ENCODE measurements at places on chromosomes 7 and 10.

DNA sequence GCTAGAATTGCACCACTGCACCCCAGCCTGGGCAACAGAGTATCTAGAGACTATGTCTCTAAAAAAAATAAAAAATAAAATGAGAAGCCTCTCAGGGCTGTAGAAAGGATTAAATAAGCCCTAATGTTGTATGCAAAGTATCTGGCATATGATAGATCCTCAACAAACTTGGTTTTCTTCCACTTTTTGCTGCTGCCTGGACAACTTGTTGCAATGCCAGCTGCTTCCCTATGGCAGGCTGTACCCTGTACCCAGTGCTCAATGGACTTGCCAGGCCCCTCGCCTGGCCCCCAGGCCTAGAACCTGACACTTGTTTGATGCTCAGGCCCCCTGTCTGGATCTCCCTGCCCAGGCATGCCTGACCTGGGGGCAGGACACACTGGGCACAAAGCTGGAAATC lies 28.5 kb upstream of the CDH23 start:
- DNase-seq: no peak

DNA sequence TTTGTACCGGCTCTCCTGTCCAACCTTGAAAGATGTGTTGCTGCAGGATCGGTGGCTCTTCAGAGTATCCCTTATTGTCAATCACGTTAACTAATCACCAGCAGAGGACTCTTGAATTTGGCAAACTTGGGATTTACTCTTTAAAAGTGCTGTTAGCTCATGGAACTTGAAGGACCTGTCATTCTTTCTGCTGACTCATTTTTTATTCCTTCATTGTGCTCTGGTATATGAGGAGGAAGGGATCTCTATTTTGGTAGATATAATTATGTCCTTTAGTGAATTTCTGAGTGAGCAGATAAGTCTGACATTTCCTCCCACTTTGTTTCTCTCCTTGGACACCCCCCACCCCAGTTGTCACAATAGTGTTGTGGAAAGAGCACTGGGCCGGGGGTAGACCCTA lies 175.1 kb upstream of the HDAC9 start:
- DNase-seq: no peak

DNA sequence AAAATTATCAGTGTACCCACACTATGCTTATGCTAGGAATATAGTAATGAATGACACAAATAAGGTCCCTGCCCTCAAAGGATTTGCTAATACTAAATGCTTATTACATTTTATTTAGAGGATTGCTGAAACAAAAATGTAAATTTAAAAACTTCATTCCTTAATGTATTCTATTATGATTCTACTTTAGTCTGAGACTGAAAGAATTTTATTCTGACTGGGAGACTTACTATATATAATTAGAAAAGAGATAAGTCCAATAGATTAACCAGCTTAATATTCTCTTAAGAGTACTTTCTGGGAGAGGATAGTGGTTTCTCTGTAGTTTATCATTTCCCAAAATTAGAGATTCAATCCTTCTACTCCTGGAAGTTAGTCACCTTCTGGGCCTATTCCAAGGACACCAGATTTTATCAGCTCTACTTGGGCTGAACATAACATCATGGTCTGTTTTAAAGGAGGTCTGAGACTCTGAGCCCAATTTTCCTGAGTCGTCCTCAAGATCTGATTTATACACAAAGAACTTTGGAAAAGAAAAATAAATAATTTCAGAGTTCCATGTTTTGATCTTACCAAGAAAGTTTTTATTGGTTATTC lies 41.1 kb downstream of the ASZ1 start:
- DNase-seq: no peak

DNA sequence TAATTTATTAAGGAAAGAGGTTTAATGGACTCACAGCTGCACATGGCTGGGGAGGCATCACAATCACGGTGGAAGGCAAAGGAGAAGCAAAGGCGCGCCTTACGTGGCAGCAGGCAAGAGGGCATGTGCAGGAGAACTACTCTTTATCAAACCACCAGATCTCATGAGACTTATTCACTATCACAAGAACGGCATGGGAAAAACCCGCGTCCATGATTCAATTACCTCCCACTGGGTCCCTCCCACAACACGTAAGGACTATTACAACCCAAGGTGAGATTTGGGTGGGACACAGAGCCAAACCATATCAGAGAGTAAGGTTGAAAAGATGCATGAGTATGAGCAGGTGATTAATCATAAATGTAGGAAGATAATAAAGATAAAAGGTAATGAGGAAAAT lies 3.2 kb upstream of the JCAD start:
- no peak for DNase-seq

DNA sequence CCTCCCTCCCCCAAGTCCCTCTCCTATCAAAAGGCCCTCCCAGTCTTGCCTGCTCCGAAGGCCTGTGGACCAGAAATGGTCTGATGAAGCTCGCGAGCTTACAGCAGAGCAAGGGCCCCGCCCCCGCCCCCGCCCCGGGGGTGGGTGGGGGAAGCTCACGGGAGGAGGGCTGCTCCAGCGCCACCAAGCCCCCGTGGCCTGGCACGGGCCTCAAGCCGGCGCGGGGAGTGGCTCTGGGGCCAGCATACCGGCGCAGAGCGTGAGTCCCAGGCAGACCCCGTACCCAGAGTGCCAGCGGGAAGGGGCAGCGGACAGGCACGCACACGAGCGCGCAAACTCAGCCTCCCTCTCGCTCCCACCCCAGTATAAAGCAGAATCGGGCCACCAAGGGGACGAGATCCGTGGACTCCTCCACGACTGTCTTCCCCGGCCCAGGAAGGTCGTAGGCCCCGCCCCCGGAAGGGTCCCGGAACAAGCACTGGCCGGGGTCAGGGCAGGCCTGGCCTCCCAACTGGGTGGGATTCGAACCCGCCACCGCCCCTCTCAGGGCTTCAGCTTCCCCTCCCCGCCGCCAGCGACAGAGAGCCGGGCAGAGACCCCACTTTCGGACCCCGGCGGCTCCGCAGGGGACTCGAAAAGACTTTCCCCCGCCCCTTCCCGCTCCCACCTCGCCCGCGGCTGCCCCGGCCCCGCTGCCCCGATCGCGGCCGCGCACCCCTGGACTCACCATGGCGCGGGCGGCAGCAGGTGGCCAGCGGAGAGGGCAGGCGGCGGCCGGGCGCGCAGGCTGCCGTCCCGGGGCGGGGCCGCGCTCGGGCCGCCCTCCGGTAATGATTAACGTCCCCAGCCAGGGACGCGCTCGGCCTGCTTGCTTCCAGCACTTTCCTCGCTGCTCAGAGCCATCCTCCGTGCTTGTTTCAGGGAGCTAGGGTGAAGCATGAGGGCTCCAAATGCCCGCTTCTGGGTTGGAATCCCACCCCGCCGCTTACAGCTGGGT lies at the start of gene PCBD1:
TSS of gene PCBD1 (minus strand) at position 762 of the 997 bp plus-strand sequence. CDS start at position 730, 32 bp downstream.
- DNase-seq: peak; percentile 88

DNA sequence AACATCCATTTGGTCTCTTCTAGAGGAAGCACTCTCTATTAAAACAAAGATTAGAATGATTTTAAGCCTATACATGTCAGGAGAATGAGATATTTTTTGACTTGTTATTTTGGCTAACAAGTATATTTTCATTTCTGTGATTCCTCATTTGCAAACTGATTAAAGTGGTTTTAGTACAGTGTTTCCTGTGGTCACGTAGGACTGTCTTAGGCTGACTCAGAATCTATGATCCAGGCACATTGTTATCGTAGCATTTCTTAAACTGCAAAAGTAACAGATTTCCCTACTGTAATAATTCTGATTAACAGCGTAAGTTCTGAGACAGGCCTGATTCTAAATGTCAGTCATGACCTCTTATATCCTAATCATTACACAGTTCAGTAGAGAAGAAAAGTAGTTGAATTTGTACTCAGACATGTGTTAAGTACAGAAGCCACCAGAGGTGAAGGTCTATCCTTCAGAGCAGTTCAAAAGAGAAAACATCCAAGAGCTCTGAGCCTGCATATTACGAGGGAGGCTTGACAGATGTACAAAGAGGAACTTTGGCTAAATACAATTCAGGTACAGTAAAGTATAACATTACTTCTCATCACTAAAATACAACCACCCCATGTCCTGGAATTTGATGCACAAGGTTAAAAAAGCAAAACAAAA lies 124.1 kb upstream of the TEX47 start:
- no peak for DNase-seq

DNA sequence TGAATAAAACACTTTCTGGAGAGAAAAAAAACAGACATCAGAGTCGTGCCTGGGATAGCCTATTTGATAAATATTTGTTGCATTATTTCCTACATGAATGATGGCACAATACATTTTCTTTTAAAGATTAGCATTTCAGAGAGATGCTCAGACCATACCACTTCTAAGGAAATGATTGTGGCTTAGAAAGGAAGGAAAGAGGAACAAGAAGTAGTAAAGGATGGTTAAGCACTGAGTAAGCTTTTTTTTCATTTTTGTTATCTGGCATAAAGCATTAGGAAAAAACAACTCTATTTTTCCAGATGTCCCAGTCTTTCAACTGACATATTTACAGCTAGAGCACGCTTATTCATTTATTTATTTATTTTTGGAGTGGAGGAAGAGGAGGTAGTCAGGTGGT lies 258.8 kb upstream of the TEX47 start:
- DNase-seq: no peak

DNA sequence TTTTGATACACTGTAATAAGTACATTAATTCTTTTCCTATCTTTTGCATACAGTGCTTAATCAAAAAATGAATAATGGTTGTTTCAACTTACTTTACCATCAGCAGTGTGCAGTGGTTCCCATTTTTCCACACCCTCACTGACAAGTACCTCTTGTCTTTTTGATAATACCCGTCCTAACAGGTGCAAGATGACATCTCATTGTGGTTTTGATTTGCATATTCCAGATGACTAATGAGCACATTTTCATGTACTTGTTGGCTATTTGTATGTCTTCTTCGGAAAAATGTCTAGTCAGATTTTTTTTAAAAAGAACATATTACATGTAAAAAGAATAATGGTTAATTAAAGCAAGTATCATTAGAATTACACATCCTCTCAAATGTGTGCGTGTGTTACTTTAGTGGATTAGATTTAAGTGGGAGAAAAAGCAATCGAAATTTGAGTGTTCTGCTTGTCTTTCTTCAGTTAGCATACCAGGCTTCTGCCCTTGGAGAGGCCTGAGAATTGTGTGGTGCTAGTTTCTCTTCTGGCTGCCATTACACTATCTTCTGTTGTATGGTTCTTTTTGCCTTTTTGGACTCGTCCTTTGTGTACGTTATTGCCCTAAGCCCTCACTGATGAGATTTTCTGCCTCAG lies 291.2 kb downstream of the AUTS2 start:
- no peak for DNase-seq

- DNase-seq: no peak
Measured at GRCh38 chr10:89644691-89644966, 413 bp downstream of the PANK1 start.

GRCh38 chr10:76316234-76316633 lies 884.8 kb downstream of the LRMDA start:
- DNase-seq: no peak

DNA sequence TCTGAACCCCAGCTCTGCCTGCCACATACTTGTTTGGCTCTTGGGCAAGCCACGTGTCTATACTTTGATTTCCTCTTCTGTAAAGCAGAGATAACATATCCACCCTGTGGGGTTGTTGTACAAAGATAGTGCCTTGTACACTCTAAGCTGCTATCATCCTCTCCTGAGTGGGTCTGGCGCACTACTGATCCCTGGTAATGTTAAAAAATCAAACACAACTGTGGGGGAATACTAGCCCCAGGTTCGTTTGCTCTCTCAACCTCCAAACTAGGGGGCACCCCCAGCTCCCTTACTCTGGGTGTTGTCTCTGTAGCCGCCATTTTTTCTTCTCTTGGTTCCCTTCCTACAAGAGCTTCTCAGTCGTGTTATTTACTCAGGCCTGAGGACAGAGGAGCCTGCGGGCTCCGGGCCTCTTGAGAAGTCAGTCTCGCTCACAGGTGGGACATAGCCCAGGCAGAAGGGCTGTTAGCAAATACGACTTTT lies 1.0 kb downstream of the POLM start:
- peak; percentile 26 for DNase-seq

DNA sequence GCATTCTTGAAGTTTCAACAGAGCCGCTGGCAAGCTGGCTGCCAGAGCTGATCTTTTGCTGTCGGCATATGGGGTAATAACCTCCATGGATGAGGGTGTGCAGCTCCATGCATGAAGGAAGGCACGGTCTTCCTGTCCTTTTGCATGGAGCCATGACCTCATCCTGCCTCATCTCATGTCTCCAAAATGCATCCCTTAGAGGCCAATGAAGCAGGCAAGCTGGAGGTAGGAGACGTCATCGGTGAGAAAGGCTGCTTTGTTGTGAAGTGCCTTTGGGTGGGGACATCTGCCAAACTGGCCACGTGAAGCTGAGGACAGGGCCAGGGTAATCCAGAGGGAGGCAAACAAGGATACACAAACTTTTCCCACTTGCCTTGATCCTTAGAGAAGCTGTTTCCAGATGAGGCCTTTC lies 161.5 kb upstream of the TBX20 start:
- no peak for DNase-seq

GRCh38 chr10:22712211-22712955 lies 2.0 kb downstream of the PIP4K2A start:
- no peak for DNase-seq

DNA sequence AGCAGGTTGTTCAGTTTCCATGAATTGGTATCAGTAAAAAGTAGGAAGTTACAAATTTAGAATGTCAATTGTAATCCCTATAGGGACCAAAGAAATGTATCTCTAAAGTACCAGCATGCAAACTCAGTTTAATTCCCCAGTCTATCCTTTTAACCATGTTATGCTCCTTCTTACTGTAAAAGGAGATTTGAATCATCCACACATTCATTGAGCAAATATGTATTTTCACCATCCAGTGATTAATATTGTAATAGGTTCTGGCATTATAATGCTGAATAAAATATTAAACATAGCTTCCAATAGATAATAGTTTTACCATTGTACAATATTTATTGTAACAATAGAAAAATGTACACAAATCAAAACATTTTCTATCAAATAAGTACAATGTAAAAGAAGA lies 228.2 kb upstream of the SEMA3A start:
- DNase-seq: no peak

DNA sequence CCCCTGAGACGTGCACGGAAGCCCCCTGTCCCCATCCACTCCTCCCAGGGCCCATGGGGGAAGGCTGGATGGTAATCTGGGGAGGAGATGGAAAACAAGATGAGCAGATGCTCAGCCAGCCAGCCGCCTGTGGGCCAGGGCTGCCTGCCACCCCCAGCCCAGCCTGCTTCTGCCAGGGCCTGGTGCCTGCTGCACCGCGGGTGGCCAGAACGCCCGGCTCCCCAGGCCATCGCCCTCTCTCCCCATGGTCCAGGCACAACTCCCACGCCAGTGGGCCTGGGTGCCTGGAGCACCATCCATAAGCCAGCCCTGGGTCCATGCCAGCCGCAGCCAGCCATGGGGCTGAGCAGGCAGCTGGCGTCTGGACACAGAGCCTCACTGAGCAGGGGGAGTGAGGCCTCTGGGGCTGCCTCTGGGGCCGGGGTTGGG lies 57.2 kb upstream of the ELN start:
- no peak for DNase-seq
